Dorsolateral prefrontal cortex (tissue), 122 donors: ENCODE measurements at places on chromosomes 16 and 17.
A peak's percentile ranks its signal among the peaks of the same experiment; 100 is the strongest.

DNA sequence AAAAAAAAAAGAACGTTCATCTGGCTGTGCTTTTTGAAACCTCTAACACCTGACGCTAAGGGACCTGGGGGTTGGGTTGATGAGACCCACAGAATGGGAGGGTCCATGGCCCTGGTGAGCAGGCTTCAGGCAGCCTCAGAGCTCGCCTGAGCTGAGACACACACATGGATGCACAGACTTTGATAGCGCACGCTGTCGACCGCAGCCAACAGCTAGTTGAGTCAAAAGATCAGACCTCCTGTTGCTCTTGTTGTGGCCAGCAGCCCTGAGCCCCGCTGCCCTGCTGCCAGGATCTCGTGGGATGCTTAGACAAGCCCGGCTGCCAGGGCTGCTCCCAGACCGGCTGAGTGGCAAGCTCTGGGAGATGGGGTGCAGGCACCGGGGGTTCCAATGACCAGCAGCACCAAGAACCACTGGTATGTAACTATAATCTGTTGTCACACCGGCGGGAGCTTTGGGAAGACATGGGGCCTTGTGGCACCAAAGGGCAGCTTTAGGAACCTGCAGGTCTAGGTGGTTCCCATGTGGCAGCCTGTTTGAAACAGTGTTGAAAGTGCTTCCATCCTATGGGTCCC, 20.0 kb upstream of the MEAK7 start:
- DNase-seq = no peak

GRCh38 chr16:12548270-12548983, 255.3 kb downstream of the CPPED1 start:
- DNase-seq = no peak

GRCh38 chr16:75195811-75196790, 10.9 kb downstream of the CTRB2 start:
- no peak for DNase-seq

DNA sequence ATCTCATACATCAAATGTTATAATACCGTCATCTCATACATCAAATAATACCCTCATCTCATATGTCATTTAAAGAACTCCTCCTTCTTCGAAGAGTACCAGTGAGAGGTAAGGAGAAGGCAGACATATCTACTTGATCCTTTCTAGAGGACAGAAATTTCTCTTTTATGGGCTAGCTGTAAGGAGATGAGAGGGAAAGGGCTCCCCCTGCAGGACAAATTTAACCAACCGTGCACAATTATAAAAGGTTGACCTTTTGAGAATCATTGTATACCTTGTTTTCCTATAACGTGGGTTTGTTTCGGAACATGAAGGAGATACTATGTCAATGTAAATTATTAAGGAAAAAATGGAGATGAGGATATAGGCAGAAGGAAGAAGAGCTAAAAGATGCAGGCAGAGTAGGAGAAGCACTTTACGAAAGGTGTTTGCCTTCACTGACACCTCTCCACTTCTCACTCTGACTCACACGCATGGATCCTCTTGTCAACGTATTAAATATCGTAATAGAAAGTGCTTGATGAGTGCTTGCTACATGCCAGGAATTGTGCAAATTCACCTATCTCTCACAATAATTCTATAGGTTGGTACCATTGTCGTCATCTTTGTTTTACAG, 465.9 kb upstream of the ERCC4 start:
- peak; percentile 48 for DNase-seq

- no peak for DNase-seq
Measured at GRCh38 chr16:66002601-66003000, 363.9 kb upstream of the CDH5 start.

DNA sequence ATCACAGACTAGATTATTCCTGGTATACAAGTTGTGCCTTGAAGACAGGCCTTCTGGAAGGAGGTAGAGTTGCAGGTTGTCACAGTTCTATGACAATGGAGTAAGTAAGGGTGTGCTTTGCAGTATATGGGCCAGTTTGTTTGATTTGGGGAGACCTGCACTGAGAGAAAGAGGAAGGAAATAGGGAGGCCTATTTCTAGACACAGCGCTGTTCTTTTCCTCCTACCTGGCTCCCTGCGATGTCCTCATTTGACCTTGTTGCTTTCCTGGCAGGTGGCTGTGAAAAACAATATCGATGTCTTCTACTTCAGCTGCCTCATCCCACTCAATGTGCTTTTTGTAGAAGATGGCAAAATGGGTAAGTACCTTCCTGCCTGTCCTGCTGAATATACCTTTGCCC, 22.5 kb upstream of the RASL10B start:
- DNase-seq = no peak

GRCh38 chr17:3766779-3767178, 34.2 kb downstream of the ITGAE start:
- DNase-seq = no peak

- DNase-seq = no peak
Measured at GRCh38 chr16:22093996-22094395, 1.7 kb downstream of the VWA3A start.

- no peak for DNase-seq
Measured at GRCh38 chr17:72294487-72294893, 173.7 kb downstream of the SOX9 start.

GRCh38 chr16:68367030-68367429, 56.2 kb downstream of the PRMT7 start:
- no peak for DNase-seq

- no peak for DNase-seq
Measured at GRCh38 chr16:10858203-10858602, 18.8 kb upstream of the CIITA start.
